ENCODE measurements at places on chromosomes 13 and 19. TPM values are rescaled to one million over a fixed set of nuclear protein-coding genes. Genes with fewer than 3 reads are reported as not detected.

TMEM255B gene
- 1.8 TPM for total RNA-seq

NKPD1 gene
- total RNA-seq, result under 0.01 TPM

KLK15 gene
- total RNA-seq, result not detected

USP12 gene
- 9.8 TPM for total RNA-seq

PEG3 gene
- total RNA-seq, result 0.51 TPM
